ENCODE measurements at places on chromosomes 4 and X.

GRCh38 chr4:4603067-4603466, 61.2 kb upstream of the STX18 start:
- DNase-seq, result no peak

- DNase-seq, result no peak
These were observed 955.5 kb upstream of the PRKX start for GRCh38 chrX:4668802-4669536.

GRCh38 chr4:150547154-150547838, 34.7 kb upstream of the MAB21L2 start:
- no peak for DNase-seq

DNA sequence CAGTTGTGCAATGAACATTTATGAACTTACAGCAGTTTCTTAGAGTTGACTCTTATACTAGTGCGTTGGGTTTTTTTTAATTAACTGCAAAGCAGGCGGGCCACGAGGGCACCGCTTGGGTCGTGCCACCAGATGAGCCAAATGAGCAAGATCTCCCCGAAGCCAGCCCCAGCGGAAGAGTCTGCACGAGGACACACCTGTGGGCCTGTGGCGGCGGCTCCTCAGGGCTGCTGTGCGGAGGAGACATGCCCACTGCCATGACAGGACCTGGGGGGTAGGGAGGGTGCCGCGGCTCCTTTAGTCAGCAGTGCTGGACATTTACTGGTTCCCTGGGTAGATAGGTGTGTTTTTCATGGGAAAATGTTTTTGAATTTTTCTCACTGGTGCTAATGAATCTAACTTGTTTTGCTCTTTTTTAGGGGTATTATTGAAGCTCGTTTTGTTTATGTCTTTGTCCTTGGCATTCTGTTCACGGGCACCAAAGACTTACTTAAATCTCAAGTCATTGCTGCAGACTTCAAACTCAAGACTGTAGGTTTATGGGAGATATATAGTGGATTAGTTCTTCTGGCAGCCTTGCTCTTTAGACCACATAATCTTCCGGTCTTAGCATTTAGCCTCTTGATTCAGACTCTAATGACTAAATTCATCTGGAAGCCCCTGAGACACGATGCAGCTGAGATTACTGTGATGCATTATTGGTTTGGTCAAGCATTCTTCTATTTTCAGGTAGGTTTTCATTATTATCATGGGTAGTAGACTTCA, 31.2 kb downstream of the PIGG start:
- DNase-seq, result no peak

DNA sequence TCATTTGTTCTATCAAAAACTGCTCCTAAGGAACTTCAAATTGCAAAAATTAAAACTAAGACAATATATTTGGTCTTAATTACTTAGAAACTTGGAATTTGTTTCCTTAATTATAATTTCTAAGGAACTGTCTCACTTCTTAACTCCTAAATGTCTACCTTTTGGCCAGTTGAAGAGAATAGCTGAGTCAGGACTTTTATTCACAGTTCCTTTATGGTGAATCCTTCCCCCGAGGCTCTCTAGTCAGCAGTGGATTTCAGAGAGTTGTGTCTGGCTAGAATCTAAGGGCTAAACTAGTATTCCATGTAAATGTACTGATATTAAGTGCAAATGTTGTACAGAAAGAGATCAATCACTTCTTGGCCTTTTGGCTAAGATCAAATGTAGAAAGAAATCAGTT, 69.3 kb downstream of the AMMECR1 start:
- no peak for DNase-seq

GRCh38 chrX:41828826-41829225, 94.5 kb downstream of the CASK start:
- no peak for DNase-seq

DNA sequence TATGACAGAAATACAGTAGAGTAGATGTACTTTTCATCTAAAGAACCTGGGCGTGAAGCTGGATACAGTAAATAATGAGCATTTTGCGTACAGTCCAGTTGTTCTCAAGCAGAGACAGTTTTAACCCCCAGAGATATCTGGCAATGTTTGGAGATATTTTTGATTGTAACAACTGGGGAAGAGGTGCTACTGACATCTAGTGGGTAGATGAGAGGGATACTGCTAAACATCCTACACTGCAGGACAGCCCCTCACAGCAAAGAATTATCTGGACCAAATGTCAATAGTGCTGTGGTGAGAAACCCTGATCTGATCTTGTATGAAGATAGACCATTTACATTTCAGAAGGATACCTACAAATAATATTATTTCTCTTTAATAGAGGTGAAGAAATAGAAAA, 200.2 kb upstream of the FAM47A start:
- no peak for DNase-seq

DNA sequence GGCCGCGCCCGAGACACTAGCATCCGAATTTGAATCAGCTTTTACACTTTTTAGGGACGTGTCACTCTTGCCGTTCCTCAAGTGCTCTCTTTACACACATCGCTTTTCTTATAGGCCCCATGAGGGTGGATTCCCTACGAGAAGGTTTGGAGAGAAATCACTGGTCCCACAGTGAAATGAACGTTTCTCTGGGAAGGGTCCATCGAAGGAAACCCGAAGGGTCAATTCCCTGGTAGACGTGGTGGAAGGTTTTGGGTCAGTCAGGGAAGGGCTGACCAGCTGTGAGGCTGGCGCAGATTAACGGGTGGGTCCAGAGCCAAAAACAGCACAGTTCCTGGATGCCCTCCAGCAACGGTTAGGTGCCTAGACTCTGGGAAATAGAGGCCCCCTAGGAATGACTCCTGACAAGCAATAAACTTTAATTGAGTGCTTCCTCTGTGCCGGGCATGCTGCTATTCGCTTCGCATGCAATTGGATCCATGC, 35.9 kb downstream of the ETDC start:
- DNase-seq, result no peak

All from activated CD4-positive, alpha-beta T cell treated with anti-CD3 and anti-CD28 coated beads, Interleukin-2, amount 50 U/mL, for 24 hours (primary cell).